Hematopoietic multipotent progenitor cell treated with erythropoietin and hydrocortisone succinate and interleukin-3 and kit ligand, for 6 days (in vitro differentiated cells): ENCODE measurements at places on chromosomes 2 and 18.

GRCh38 chr2:159225025-159226016 is 61.2 kb downstream of the WDSUB1 start:
- no peak for DNase-seq

- DNase-seq = no peak
Measured at GRCh38 chr2:46955764-46956163, 40.2 kb upstream of the MCFD2 start.

DNA sequence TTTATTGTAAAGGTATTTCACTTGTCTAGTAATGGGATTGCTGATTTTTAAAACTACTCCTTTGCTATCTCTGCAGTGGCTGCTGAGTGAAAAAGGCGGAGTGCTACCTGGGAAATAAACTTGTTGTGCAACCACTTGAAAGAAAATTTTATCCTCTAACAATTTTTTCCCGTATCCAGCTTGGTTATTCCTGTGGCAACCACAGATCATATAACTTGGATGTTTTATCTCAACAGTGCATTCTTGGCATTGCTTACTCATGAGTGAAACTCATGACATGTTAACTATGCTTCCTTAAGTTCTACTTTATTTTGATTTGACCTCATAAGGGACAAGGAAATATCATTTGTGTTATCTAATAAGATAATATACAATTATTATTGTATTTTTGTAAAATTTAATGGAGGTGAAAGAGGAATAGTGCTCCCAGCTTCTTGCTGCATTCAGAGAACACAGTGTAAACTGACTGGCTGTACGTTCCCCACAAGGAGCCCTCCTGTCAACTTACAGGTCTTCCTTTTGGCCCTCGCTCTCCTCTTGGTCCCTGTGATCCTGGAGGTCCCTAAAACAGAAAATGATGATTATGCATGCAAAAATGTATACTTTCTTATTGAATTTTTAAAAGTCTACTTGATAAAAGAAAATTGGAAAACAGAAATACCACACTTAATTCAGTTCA is 82.7 kb downstream of the COL5A2 start:
- DNase-seq = no peak

GRCh38 chr2:197134206-197134605 is 176.4 kb downstream of the ANKRD44 start:
- no peak for DNase-seq
